ENCODE measurements at places on chromosomes 7 and 10.

GRCh38 chr7:148041156-148041555 is 549.4 kb upstream of the C7orf33 start:
- no peaks in the 10 kb centered on the region for H3K27me3 ChIP-seq
- no peaks in the 10 kb centered on the region for H3K36me3 ChIP-seq
- no peak overlapping the region for H3K4me3 ChIP-seq
- no peaks in the 10 kb centered on the region for H3K4me1 ChIP-seq

DNA sequence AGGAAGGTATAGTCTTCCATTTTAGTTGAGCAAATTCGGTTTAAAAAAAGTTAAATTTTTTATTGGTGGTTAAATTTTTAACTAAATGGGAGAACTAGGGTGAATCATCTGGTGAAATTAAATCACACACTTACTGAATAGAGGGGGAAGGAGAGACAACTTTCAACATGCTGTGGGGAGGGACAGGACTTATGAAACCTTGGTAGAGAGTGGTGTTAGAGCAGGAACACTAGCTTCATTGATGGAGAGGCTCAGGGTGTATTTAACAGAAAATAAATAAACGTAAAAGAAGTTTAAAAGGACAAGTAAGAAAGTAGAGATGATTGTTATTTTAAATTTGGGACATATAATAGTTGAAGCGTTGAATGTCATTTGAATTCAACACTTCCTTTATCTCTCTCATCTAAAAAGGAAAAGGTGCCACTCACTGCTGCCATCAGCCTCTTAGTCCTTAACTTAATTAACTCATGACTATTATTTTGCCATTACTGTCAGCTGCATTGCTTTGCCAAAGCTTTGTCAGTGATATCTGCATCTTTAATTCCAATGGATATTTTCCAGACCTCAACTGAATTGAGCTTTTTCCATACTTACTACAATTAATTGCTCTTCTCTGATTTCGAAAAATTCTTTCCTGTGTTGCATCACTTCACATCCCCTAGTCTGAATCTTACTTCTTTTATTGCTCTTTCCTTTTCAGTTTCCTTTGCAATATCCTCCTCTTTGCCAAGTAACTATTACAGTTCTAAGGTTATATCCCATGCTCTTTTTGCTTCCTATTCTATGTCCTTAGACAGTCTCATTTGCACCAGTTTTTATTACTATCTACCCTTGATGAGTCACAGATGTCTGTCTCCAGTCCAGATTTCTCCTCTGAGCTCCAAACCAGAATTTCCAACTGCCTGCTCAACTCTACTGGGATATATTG is 71.7 kb downstream of the GNAT3 start:
- no peaks in the 10 kb centered on the region for H3K36me3 ChIP-seq
- H3K27me3 ChIP-seq, result no peaks in the 10 kb centered on the region
- no peak overlapping the region for H3K4me3 ChIP-seq
- H3K4me1 ChIP-seq, result no peaks in the 10 kb centered on the region
- H3K27ac ChIP-seq, result no peak overlapping the region

DNA sequence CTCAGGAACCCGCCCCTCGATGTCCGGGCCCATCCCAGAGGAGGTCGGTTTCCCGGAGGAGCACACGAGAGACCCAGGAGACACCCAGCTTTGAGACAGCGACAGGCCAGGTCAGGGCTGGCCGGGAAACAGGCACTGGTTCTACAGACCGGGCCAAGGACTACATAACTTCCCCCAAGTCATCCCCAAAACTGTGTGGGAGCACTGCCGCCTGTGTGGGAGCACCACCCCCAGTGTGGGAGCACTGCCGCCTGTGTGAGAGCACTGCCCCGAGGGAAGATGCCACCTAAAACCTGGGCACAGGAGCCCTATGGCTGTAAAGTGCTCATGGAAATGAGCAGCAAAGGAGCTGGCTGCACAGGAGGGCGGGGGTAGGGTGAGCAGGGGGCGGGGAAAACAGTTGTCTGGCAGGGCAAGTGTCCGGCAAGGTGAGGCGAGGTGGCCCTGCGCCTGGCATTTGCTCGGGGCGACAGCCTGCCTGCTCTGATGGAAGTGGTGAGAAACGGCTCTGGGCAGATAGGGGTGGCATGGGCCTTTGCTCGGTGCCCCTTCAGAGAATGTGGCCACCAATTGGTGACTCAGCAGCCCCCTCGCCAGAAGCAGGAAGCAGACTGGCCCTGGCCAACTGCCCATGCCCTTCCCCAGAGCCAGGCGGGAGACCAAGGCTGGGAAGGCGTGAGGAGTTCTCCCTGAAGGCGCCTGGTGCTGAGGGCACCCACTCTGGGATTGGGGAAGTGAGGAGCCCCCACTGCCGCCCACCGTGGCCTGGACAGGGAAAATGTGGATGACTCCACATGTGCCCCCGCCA is 26.2 kb downstream of the PAPOLB start:
- no peaks in the 10 kb centered on the region for H3K36me3 ChIP-seq
- no peak overlapping the region for H3K4me3 ChIP-seq
- H3K27me3 ChIP-seq, result no peaks in the 10 kb centered on the region
- DNase-seq, result no peak
- H3K4me1 ChIP-seq, result no peaks in the 10 kb centered on the region
- no peak overlapping the region for H3K27ac ChIP-seq

- no peaks in the 10 kb centered on the region for H3K4me1 ChIP-seq
- H3K27ac ChIP-seq, result no peak overlapping the region
- H3K4me3 ChIP-seq, result no peak overlapping the region
- no peak for DNase-seq
- no peaks in the 10 kb centered on the region for H3K36me3 ChIP-seq
These were observed 170.9 kb upstream of the SMIM30 start for GRCh38 chr7:113289140-113289740.

- H3K27ac ChIP-seq, result no peak overlapping the region
- no peak overlapping the region for H3K4me3 ChIP-seq
- no peak for DNase-seq
- no peaks in the 10 kb centered on the region for H3K27me3 ChIP-seq
- H3K4me1 ChIP-seq, result no peaks in the 10 kb centered on the region
These were observed 402.0 kb upstream of the NRG3 start for GRCh38 chr10:81472927-81473470.

DNA sequence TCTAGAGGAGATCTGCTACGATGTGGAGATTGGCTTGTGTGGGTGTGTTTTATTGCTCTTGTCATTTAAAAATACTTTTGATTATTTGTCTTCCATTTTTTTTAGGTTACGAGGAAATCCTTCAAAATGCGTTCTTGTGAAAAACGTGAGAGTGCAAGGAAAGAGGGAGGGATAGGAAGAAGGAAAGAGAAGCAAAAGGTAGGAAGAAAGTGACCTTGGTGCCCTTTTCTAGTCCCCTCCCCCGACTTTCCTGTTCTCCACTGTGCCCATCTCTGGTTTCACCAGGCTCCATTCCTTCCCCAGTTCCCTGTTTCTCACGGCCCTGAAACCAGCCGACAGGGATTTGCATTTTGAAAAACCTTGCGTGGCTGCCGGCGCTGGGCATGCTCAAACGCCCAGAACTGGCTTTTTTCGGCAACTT is 506 bp upstream of the GNAI1 start:
- H3K4me3 ChIP-seq, result no peak overlapping the region
- no peaks in the 10 kb centered on the region for H3K36me3 ChIP-seq
- DNase-seq, result no peak
- no peaks in the 10 kb centered on the region for H3K4me1 ChIP-seq
- no peak overlapping the region for H3K27ac ChIP-seq
- no peaks in the 10 kb centered on the region for H3K27me3 ChIP-seq

DNA sequence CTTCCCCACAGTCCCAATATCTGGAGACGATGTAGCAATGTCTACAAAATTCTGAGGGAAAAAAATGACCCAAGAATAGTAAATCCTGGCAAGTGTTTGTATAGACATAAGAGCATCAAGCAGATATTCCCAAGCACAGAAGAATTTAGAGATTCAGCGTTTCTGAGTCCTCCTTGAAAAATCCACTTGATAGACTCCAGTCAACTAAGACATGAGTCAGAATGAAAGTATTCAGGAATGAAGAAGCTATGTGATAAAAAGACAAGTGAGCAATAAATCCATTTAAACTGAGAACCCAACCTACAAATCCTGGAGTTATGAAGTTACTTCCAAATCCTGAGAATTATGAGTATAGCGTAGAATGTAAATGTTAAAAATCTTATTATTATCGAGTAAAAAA is 86.1 kb upstream of the NPY start:
- H3K4me3 ChIP-seq, result no peak overlapping the region
- H3K4me1 ChIP-seq, result peaks cover 28% of the 10 kb centered on the region
- no peaks in the 10 kb centered on the region for H3K36me3 ChIP-seq
- H3K27ac ChIP-seq, result no peak overlapping the region

DNA sequence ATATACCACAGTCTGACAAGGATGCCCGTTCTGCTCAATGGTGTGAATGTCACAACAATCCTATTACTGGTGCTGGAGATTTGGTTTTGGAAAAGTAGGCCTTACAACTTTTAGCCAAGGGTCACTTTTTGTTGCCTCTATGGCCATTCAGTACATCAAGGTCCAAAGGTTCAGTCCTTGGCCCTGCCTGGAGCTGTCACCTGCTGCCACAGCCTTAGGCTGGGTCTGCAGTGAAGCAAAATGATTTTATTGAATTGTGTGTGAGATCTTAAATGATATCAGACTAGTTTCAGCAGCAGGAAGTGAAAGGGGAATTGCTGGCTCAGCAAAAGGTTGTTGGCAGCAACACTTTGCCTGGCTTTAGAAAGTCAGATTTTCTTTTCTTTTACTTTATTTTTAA is 427.6 kb downstream of the THSD7A start:
- no peaks in the 10 kb centered on the region for H3K36me3 ChIP-seq
- H3K27me3 ChIP-seq, result no peaks in the 10 kb centered on the region
- no peak for DNase-seq
- no peak overlapping the region for H3K4me3 ChIP-seq
- no peak overlapping the region for H3K27ac ChIP-seq

GRCh38 chr10:107362306-107362705 is 197.8 kb upstream of the SORCS1 start:
- H3K27ac ChIP-seq, result no peak overlapping the region
- H3K4me3 ChIP-seq, result no peak overlapping the region
- H3K36me3 ChIP-seq, result no peaks in the 10 kb centered on the region

DNA sequence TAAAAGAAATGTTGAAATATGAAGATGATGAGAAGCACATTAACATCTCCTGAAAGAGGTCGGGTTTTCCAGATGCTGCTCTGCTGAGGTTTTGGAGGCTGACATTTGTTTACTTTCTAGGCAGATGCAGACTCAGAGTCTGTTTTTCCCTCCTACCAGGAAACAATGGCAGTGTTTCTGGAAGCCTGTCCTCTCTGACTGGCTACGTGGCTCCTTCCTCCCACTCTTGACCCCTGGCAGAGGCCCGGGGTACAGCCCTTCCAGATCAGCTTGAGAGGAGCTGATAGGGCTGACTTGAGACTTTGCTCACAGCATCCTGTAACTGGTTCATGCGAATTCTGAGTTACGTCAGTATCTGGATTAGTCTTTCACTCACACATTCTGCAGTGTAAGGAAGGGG is 41.1 kb upstream of the IL15RA start:
- no peaks in the 10 kb centered on the region for H3K36me3 ChIP-seq
- no peak for DNase-seq
- no peaks in the 10 kb centered on the region for H3K4me1 ChIP-seq
- no peak overlapping the region for H3K4me3 ChIP-seq
- H3K27me3 ChIP-seq, result no peaks in the 10 kb centered on the region

DNA sequence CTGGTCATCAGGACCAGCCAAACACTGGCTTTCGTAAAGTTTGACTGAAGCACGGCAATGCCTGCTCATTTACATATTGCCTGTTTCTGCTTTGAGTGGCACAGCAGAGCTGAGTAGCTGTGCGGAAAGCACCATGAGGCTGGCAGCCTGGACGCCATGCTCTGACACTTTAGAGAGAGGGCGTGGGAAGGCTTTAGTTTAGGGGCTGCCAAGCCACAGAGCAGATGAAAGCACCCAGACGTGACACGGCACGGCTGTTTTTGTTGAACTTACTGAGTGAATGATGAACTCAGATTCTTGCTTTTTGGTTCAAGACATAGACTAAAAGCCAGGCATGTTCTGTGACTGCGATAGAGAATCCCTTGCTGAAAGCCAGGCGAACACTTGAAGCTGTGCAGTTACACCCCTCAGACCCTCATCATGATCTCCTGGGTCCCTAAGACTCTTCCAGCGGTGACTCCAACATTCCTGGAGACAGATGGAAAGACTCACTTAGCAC is 182.1 kb downstream of the ZMYND11 start:
- no peaks in the 10 kb centered on the region for H3K36me3 ChIP-seq
- H3K4me3 ChIP-seq, result no peak overlapping the region
- H3K27ac ChIP-seq, result no peak overlapping the region
- H3K27me3 ChIP-seq, result no peaks in the 10 kb centered on the region
- peaks cover 4% of the 10 kb centered on the region for H3K4me1 ChIP-seq

DNA sequence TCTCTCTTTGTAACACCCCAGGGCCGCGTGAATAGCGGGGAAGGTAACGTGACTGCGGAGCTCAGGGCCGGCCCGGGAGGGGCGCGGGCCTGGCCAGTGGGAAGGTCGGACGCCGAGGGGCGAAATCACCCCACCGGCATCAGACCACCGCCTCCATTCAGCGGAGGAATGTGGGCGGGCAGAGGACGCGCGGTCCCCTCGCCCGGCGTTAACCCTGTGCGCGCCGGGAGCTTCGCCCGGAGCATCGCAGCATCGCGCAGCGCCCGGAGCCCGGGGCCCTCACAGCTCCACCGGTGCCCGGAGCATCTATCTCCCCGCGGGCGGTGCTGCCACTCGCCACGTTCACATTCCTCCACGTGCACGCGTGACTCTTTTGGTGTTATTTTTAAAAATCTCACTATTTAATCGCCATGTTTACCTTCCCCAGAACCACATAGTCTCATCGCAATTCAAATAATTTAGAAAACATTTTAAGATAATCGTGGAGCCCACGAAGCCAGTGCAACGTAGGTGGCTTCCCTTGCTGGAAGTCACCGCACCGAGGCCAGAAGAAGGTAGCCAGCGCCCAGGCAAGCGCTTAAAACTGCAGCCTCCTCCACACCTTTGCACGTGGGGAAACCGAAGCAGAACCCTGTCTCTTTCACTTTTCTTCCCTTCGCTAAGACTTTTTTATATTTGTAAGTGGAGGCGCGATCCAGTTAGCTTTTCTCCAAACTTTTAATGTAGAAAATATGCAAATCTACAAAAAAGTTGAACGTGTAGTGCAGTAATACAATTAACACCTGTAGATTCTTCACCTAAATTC is 21.8 kb downstream of the FGFBP3 start:
- no peaks in the 10 kb centered on the region for H3K27me3 ChIP-seq
- no peak overlapping the region for H3K4me3 ChIP-seq
- H3K36me3 ChIP-seq, result no peaks in the 10 kb centered on the region
- H3K4me1 ChIP-seq, result no peaks in the 10 kb centered on the region
- DNase-seq, result no peak

DNA sequence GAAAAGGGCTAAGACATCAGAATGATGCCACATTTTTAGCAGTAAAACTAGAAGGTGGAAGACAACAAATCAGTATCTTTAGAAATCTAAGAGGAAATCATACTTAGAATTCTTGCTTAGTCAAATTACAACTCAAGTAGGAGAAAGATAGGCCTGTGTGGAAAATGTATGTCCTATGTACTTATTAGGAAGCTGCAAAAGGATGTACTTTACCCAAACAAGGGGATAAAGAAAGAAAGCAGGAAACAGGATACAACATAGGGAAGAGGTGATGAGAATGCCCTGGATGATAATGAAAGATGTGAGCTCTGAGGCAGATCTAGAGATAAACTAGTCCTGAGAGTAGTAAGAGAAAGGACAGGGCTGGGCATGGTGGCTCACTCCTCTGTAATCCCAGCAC is 54.9 kb downstream of the RNLS start:
- no peak overlapping the region for H3K27ac ChIP-seq
- no peaks in the 10 kb centered on the region for H3K27me3 ChIP-seq
- H3K4me3 ChIP-seq, result no peak overlapping the region
- H3K36me3 ChIP-seq, result no peaks in the 10 kb centered on the region
- H3K4me1 ChIP-seq, result no peaks in the 10 kb centered on the region
- no peak for DNase-seq

- no peak overlapping the region for H3K27ac ChIP-seq
- no peaks in the 10 kb centered on the region for H3K4me1 ChIP-seq
- DNase-seq, result no peak
- no peak overlapping the region for H3K4me3 ChIP-seq
- no peaks in the 10 kb centered on the region for H3K27me3 ChIP-seq
- H3K36me3 ChIP-seq, result no peaks in the 10 kb centered on the region
These were observed 278.9 kb downstream of the GRID1 start for GRCh38 chr10:86087716-86088115.

Measured in DND-41 (cell line).